Daoy (cell line): ENCODE measurements at places on chromosomes 16 and 17. TPM values are rescaled to one million over a fixed set of nuclear protein-coding genes. Genes with fewer than 3 reads are reported as not detected.
A peak's percentile ranks its signal among the peaks of the same experiment; 100 is the strongest.

The TBC1D3K gene
- not detected in 2 replicates for total RNA-seq

The KRTAP4-6 gene
- total RNA-seq: not detected in 2 replicates

The TLCD3B gene
- not detected in 2 replicates for total RNA-seq

The GOT2 gene
- total RNA-seq: 54.3 and 56.5 TPM in 2 replicates

The PSMB10 gene
- 58.1 and 72.7 TPM in 2 replicates for total RNA-seq

The RAC3 gene
- 9.3 and 16.9 TPM in 2 replicates for total RNA-seq

The OR2C1 gene
- total RNA-seq: not detected in 2 replicates

The PNPO gene
- total RNA-seq: 18.5 and 26.9 TPM in 2 replicates

The CDH16 gene
- not detected in 2 replicates for total RNA-seq

The EFCAB13 gene
- total RNA-seq: 0.03 and 0.74 TPM in 2 replicates

The TBC1D3C gene
- 0.69 and 1.1 TPM in 2 replicates for total RNA-seq

The DRC3 gene
- 1.1 and 1.5 TPM in 2 replicates for total RNA-seq

The LPCAT2 gene
- total RNA-seq: 0.45 and 0.69 TPM in 2 replicates

The ALDH3A1 gene
- total RNA-seq: 1.4 TPM in 1 of 2 replicates, not detected in the other

GRCh38 chr16:61295311-61295710 is 740.9 kb downstream of the CDH8 start:
- no peak for DNase-seq

GRCh38 chr17:17164676-17165075 is 41.5 kb downstream of the PLD6 start:
- no peak for DNase-seq

- DNase-seq: no peak
Observed at GRCh38 chr17:8012045-8012580, 9.7 kb downstream of the GUCY2D start.

- DNase-seq: no peak
Observed at GRCh38 chr16:61150351-61150750, 885.9 kb downstream of the CDH8 start.

- no peak for DNase-seq
Observed at GRCh38 chr16:17858061-17858460, 387.3 kb upstream of the XYLT1 start.

- DNase-seq: no peak
Observed at GRCh38 chr17:75542229-75542628, 16.7 kb downstream of the LLGL2 start.

DNA sequence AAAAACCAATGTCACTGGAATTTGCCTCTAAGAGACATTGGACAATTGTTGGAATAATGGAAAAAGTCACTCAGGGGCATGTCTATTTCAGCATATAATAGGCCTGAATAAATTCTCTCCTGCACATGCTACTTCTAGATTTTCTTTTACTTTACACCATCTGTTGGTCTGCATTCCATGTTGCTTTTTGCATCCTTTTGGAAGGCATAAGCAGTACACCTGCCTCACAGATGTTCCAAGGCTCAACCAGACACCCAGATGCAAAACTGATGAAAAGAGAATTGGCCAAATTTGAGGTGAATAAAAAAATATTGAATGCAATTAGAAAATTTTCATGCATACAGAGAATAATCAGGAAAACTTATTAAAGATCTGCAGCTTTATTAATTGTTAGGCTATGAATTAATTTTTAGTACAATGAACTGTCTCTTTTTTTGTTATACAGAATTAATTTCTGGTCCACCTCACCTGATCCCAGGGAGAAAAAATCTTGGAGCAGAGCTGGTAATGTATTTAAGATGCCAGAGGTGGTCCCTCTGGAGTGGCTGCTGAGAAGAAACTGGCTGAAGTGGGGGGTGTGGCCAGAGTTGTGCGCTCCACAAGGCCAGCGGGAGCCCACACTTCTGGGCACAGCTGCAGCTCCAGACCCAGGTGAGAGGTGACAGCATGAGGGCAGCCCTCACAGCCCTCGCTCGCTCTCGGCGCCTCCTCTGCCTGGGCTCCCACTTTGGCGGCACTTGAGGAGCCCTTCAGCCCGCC is 778.6 kb downstream of the CDH11 start:
- no peak for DNase-seq

DNA sequence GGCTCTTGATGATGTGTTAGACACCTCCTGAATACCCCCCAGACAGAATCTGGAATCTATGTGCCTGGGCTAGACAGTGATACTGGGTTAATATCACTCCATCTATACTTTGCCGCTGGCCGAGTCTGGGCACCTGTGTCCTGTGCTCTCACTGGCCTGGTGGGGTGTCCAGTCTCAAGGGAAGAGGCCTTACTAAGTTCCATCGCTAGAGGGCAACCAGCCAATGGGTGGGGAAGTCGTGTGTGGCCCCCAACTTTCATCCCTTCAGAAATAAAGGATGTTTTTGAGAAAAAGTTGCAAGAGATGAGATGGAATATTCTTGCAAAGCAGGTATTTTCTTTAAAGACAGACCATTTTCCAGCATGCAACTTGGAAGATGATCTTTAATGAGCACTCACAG is 1.6 kb upstream of the GLP2R start:
- DNase-seq: no peak

DNA sequence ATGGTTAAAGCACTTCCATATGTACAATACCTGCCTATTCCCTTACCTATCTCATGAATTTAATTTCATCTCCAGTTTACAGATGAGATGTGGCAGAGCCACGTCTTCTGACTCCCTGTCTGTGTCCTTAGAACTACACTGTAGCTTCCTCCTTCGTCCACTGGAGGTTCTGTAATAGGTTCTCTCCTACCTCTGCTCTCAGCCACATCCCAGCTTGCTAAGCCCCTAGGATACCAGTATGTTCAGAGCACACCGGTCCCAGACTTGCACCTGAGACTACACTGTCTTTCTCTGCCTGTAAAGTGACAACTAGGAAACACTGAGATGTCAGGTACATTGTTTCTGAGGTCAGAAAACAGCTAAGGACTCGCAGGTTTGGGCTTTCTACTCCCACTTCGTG is 3.8 kb upstream of the RASL10B start:
- no peak for DNase-seq

- DNase-seq: no peak
Observed at GRCh38 chr17:73613271-73614233, 30.7 kb downstream of the SDK2 start.

DNA sequence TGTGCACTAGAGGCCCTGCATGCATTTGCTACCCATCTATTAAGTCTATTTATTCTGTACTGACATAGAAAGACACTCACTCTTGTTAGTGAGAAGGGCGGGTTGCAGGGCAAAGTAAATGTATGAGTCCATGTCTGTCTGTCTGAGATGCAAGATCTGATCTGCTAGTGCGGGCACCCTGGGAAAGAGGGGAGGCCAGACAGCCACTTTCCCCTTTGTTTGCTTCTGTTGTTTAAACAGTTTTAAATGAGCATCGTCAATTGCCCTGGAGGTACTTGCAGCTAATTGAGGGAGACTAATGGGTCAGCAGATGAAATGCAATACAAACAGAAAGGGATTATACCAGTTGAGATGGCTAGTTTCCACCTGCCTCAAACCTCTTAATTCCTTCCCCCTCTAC is 24.9 kb downstream of the SCNN1G start:
- no peak for DNase-seq

DNA sequence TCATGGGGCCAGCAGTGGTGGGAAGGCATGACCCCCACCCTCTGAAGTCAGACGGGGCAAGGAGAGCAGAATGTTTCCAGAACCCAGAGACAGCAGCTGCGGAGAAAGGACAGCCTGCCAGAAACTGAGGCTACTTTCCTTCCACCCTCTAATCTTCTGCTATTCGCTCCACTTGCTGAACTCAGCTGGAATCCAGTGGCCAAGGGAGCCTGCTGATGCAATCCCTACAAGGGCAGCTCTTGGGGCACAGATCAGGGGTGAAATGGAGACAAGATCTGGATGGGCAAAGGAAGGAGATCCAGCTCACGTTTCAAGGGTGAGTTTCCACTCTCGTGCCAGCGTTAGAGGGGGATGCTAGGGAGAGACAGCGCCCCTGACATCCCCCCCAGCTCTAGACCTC is 479.1 kb downstream of the SLC39A11 start:
- DNase-seq: peak; percentile 53

GRCh38 chr17:47735536-47736011 is 2.5 kb downstream of the TBX21 start:
- DNase-seq: no peak

- DNase-seq: no peak
Observed at GRCh38 chr17:76078860-76079534, at the start of gene ZACN. TSS of gene ZACN (plus strand) at chr17:76079182. CDS start at chr17:76079265, 83 bp downstream.

DNA sequence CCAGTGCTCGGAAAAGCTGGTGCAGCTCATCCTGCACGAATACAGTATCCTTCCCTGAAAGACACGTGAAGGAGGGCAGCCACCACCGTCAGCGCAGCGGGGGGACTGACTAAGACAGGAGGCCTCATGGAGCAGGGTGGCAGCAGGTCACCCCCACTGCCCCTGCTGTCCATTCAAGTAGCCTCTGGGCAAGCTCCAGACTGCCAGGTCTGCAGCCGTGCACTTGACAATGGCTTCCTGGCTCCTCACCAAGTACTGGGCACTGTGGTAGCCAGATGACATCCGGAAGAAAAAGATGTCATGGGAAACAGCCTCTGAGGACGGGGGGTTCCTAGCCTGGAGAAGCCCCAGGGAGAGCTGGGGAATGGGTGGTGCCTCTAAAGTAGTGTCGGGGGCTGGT is 7.9 kb upstream of the MYO15A start:
- DNase-seq: no peak

DNA sequence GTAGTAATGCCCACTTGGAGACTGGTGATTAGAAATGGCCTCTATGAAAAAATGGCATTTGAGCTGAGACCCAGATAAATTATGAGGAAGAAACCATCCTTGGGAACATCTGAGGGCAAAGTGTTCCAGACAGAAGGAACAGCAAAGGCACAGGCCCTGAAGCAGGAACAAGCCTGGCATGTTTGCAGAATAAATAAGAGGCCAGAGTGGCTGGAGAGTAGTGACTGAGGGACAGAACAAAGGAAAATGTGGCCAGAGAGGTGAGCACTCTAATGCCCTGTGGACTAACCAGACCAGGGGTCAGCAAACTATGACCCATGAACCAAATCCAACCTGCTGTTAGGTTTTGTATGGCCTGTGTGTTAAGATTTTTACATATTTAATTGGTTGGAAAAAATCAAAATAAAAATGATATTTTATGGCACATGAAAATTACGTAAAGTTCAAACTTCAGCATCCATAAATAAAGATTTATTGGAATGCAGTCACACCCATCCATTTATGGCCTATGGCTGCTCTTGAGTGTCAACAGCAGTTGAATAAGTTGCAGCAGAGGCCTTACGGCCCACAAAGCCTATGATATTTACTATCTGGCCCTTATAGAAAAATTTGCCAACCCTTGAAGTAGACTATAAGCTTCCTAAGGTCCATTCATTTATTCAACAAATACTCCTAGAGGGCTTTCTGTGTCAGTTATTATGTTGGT is 210.0 kb upstream of the TOX3 start:
- DNase-seq: no peak

DNA sequence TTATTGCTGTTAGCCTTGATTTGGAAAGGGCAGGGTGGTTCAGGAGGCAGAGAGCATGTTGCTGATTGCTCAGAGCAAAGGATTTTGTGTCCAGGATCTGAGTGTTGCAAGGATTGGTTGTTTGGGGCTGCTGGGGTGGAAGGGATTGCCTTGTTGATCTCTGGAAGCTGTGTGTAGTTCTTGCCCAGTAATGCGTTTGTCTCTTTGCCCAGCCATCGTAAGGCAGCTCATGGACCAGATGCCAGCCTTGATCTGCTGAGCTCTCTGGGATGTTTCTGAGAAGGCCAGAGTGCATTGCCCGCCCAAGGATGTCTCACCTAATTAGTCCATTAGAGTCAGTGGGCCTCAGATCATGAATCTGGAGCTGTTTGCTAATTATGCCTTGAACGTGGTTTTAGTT is 33.6 kb downstream of the NKD1 start:
- no peak for DNase-seq

DNA sequence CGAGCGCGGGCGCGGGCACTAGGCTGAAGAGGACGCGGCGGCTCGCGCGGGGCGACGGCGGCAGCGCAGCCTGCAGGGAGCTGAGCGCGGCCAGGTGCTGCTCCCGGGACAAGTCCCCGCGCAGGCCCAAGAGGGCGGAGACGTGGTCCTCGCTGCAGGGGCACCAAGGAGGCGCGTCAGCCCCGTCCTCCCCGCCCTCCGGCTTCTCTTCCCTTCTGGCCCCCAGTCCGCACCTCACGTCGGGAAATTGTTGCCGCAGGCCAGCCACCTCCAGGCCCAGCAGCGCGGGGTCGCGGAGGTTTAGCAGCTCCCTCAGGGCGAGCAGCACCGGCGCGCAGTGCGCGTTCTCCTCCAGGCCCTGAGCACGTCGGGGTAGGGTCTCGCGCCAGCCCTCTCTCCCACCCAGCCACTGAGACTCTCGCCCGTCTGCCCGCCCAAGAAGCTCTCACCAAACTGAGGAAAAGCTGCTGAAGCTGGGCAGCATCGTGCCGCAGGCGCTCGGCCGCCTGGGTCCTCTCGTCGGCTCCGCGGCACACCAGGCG is 761 bp upstream of the MATCAP1 start:
- peak; percentile 41 for DNase-seq

GRCh38 chr17:56913353-56913866 is 439 bp downstream of the TRIM25 start:
- DNase-seq: no peak

DNA sequence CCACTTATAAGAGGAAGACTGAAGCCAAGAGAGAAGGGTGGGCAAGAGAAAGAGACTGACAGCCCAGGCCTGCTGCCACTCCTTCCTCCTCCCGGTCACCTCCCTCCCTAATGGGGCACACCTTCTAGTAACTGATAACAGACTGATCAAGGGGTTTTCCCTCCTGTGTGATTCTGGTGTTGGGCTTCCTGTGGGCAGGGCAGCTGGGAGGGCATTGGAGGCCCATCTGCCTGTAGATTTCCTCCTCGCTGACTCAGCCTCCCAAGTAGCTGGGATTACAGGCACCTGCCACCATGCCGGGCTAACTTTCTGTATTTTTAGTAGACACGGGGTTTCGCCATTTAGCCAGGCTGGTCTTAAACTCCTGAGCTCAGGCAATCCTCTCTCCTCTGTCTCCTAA is 16.2 kb downstream of the CA4 start:
- DNase-seq: peak; percentile 47

GRCh38 chr17:28925912-28926365 is 23.1 kb upstream of the DHRS13 start:
- DNase-seq: peak; percentile 73

DNA sequence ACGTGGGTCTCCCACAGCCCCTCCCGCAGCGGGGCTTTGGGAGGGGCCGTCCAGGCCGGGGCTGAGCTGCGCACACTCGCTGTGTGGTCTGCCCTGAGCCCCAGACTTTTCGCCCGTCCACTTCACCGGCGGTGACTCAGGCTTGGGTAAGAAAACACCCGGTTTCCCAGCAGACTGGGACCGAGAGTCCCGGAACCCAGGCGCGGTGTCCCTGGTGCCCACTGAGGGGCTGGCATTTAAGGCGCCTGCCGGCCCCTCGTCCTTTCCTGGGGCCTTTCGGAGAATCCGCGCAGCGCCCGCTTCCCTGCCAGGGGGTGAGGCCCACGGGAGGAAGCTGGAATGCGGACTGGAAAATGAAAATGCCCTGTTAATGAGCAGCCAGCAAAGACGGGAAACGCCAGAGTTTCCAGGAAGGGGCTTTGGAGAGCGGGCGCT is 100.3 kb downstream of the C16orf95 start:
- peak; percentile 51 for DNase-seq

- DNase-seq: no peak
Observed at GRCh38 chr16:6020162-6020985, 922.8 kb upstream of the EEF2KMT start.
